ENCODE measurements at places on chromosomes 1 and 21. TPM values are rescaled to one million over a fixed set of nuclear protein-coding genes. Genes with fewer than 3 reads are reported as not detected.

GRCh38 chr1:111672331-111672730 lies 52.7 kb downstream of the RAP1A start:
- H3K4me3 ChIP-seq = no peak overlapping the region
- H3K36me3 ChIP-seq = peaks cover 5% of the 10 kb centered on the region
- H3K4me1 ChIP-seq = peaks cover 17% of the 10 kb centered on the region
- no peak for DNase-seq

- no peak for DNase-seq
- H3K36me3 ChIP-seq = no peaks in the 10 kb centered on the region
- H3K27me3 ChIP-seq = no peaks in the 10 kb centered on the region
- no peak overlapping the region for H3K27ac ChIP-seq
- no peaks in the 10 kb centered on the region for H3K4me1 ChIP-seq
Observed at GRCh38 chr1:186615332-186615731, 64.9 kb downstream of the PTGS2 start.

DNA sequence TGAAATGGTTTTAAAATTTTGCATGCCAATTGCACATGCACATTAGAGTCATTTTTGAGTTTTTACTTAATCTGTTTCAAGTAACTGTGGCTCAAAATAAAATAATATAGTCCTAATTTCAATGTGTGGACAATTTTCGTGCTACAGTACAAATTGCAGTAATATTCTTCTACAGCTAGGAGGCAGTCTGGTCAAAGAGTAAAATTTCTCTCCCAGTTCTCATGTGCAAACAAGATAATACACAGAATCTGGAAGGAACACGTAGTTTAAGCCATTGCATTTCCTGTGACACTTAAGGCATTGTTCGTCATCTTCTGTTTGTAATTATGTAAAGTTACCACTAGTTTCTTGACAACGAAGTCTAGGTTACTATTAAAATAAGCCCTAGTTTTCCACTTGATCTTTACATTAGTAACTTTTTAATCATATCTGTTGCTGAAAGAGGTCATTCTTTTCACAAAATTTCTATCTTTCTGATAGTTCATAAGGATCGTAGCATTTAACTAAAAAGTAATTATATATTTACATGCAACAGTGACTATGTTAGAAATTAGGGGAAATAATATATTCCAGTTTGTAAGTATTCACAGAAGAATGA lies 28.9 kb downstream of the ODR4 start:
- no peak overlapping the region for H3K27ac ChIP-seq
- H3K36me3 ChIP-seq = peaks cover 57% of the 10 kb centered on the region
- H3K4me3 ChIP-seq = no peak overlapping the region
- no peak for DNase-seq
- no peaks in the 10 kb centered on the region for H3K4me1 ChIP-seq

GRCh38 chr1:157081707-157082106 lies 17.9 kb downstream of the ETV3L start:
- H3K36me3 ChIP-seq = no peaks in the 10 kb centered on the region
- H3K27me3 ChIP-seq = no peaks in the 10 kb centered on the region
- H3K4me1 ChIP-seq = no peaks in the 10 kb centered on the region

DNA sequence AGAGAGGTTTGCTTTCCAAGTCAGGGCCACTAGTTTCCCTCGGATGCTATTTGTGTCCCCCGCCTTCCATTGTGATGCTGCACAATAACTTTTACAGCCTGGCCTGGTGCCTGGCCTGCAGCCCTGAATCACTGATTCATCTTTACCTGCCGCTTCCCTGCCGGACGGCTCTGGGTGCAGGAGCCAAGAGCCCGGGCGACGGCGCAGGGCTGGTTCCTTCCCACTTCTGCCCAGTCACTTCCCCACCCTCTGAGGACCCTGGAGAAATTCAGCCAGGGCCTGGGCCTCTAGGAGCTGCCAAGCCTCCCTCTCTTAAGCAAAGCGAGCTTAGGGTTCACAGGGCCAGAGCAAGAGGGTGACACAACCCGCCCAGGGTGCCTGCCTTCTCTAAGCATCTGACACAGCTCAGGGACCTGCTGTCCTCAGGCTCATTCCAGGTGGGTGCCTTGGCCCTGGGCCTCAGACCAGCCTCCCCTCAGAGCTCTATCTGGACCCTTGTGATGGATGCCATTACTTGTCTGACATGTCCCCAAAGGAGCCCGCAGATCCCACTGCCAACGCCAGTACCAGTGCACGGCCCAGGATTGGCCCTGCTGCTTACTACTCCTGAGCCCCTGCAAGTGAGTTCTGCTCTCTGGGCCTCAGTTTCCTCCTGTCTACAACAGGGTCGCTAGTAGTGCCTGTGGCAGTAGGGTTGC lies 381.0 kb upstream of the VAMP3 start:
- DNase-seq = no peak
- no peaks in the 10 kb centered on the region for H3K27me3 ChIP-seq
- no peaks in the 10 kb centered on the region for H3K36me3 ChIP-seq
- no peak overlapping the region for H3K4me3 ChIP-seq

DNA sequence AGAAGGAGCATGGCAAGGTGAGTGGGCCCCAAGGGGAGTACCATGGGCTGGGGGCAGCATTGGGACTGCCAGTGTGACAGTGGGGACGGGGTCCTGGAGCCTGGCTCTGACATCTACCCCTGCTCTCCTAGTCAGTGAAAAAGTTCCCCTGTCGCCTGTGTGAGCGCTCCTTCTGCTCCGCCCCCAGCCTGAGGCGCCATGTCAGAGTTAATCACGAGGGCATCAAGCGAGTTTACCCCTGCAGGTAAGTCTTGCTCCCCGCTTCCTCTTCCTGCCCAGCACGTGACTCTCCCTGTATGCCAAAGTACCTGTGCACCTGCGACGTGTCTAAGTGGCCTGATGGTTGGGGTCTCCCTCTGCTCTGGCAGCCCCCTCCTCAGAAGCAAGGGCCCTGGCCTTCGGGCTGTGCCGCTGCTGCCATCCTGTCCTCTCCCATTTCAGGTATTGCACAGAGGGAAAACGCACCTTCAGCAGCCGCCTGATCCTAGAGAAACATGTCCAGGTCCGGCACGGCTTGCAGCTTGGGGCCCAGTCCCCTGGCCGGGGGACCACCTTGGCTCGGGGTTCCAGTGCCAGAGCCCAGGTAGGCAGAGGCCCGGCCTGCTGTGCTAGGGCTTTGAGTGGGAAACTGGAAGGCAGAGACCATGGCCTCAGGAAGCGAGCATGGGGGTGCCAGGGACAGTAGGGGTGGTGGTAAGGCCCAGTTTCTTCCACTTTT lies 8.1 kb downstream of the ZNF687 start:
- no peak overlapping the region for H3K27ac ChIP-seq
- no peak for DNase-seq
- H3K27me3 ChIP-seq = no peaks in the 10 kb centered on the region
- H3K4me3 ChIP-seq = no peak overlapping the region
- H3K36me3 ChIP-seq = peaks cover 94% of the 10 kb centered on the region
- H3K4me1 ChIP-seq = no peaks in the 10 kb centered on the region

- H3K36me3 ChIP-seq = no peaks in the 10 kb centered on the region
- no peak overlapping the region for H3K4me3 ChIP-seq
- peaks cover 5% of the 10 kb centered on the region for H3K4me1 ChIP-seq
- no peaks in the 10 kb centered on the region for H3K27me3 ChIP-seq
- H3K27ac ChIP-seq = no peak overlapping the region
- no peak for DNase-seq
Observed at GRCh38 chr1:239897458-239897857, 194.2 kb upstream of the FMN2 start.

DNA sequence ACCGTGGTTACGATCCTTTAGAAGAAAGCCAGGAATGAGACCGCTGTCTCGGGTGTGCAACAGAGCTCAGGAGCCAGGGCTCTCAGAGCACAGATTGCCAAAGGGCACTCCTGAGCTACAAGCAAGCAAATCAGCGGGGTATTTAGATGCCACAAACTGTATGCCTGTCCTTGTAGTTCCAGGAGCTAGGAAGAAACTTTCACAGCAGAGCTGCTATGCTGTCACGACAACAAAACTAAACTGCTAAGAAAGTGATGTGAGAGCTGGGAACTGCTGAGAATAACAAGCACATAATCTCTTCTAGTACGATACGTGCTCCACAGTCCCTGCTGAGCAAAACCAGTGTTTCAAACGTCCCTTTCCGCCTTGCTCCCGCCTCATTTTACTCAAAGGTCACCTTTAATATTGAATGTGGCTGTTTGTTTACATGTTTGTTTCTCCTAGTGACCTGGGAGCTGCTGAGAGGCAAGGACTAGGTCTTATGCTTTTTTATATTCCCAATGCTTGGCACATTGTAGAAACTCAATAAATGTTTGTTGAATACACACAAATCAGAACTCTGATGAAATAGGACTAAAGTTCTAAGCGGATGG lies 14.7 kb downstream of the GREM2 start:
- no peak overlapping the region for H3K4me3 ChIP-seq
- H3K4me1 ChIP-seq = no peaks in the 10 kb centered on the region
- H3K27me3 ChIP-seq = no peaks in the 10 kb centered on the region
- no peaks in the 10 kb centered on the region for H3K36me3 ChIP-seq
- H3K27ac ChIP-seq = no peak overlapping the region
- no peak for DNase-seq

DNA sequence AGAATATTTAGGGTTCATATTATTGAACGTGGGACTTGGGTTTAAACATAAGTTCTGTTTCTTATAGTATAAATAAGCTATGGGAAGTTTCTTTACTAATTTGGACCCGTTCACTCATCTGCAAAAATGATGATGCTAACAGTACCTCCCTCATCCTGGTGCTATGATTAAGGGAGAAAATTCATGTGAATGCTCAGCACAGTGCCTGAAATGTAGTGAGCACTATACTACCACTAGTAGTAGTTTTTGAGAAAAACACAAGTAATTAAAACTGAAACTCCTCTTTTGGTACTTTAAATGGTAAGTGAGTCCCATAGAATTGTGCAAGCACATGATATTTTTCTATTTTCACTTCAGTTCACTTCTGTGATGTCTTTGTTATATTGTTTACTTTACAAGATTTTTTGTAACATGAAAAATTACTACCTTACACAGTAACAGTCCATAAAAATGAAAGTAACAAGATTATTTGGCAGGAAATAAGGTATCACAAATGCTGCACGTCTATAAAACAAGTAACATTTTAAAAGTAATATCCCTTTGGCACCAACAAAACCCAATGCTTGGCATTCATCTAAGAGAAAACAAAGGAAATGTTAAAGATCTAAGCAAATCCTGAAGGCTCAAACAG lies 11.3 kb upstream of the PTPRC start:
- H3K27me3 ChIP-seq = no peaks in the 10 kb centered on the region
- no peak for DNase-seq
- H3K27ac ChIP-seq = no peak overlapping the region
- no peaks in the 10 kb centered on the region for H3K4me1 ChIP-seq

DNA sequence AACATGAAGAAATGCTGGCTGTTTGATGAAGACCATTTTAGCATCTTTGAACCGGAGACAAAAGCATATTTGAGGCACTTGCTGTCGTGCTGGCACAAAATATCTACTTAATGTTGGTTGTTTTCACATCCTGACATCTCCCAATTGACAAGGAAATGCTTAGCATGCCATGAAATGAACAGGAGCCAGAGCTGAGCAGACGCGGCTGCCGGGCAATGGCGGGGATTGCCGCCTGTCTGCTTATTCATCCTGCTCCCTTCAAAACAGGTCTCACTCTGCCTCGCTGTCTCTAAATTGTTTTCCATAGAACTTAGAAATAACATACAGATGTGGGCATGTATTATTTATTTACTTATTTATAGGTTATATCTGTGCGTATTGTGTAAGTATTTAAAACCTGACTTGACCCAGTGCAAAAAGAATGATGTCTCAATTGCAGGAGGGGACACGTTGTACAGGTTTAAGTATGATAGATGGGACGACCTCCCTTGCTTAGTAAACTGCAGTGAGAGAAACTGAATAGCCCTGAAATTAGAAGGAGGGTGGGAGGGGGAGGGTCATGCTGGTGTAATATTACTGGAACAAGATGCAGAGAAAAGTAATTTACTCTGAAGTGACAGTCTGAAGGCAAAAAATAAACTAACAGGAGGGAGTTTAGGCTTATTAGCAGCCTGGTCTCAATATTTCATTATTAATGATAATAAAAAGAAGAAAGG lies 590.4 kb upstream of the PLXNA2 start:
- H3K4me1 ChIP-seq = no peaks in the 10 kb centered on the region
- H3K27me3 ChIP-seq = no peaks in the 10 kb centered on the region
- no peak for DNase-seq
- no peaks in the 10 kb centered on the region for H3K36me3 ChIP-seq

- no peaks in the 10 kb centered on the region for H3K36me3 ChIP-seq
- H3K4me3 ChIP-seq = no peak overlapping the region
- H3K27me3 ChIP-seq = no peaks in the 10 kb centered on the region
- DNase-seq = no peak
- H3K27ac ChIP-seq = no peak overlapping the region
Observed at GRCh38 chr1:201764166-201764565, 64.8 kb upstream of the IPO9 start.

DNA sequence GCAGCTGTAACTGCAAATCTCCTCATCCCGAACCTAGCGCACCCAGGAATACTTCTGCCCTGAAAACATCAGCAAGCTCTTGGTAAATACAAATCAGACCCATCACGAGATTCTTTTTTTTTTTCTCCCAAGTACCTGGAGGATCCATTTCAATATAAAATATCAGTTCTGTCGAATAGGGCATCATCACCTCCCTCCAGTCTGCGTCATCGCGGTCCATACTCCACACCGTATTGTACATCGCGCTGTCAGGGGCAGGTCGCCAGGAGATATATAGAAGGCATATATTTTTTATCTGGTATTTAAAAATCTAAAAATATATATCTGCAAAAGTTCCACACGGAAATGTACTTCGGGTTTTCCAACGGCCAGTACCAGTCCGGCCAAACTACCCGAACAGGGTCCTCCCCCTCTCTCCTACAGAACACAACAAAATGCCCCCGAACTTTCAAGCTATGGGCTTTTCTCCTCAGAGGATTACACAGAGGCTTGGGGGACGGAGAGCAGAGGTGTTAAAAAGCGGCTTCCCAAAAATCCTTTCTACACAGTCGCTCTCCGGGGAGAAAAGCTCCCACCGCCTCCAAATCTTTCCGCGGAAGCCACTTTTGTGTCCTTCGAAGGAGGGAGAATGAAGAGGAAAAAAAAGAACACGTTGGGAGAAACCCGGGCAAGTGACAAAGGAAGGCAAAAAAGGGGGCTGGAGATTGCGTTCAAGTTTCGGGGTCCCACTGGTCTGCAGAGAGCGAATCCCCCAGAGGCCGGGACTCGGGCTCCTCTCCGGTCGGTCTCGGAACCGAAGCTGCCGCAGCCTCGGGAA lies 509 bp downstream of the PIK3R3 start:
- peaks cover 21% of the 10 kb centered on the region for H3K27me3 ChIP-seq
- DNase-seq = no peak
- peaks cover 16% of the 10 kb centered on the region for H3K4me1 ChIP-seq
- H3K36me3 ChIP-seq = no peaks in the 10 kb centered on the region

SPRR2A gene
- not detected for total RNA-seq

BTF3L4 gene
- 34.2 TPM for total RNA-seq

PADI6 gene
- total RNA-seq = not detected

PDE4DIP gene
- total RNA-seq = 163 TPM

ITGB2 gene
- 370 TPM for total RNA-seq

ZNF648 gene
- not detected for total RNA-seq

CFHR3 gene
- total RNA-seq = 0.23 TPM

PCSK9 gene
- 23.5 TPM for total RNA-seq

KCNJ9 gene
- not detected for total RNA-seq

Measured in upper lobe of right lung (tissue), 1 donor.